Activated CD4-positive, alpha-beta T cell treated with anti-CD3 and anti-CD28 coated beads, Interleukin-2, amount 10 ng/mL, durations not matched to agents 24 days and 14 days (primary cell): ENCODE measurements at places on chromosomes 1 and 21.

DNA sequence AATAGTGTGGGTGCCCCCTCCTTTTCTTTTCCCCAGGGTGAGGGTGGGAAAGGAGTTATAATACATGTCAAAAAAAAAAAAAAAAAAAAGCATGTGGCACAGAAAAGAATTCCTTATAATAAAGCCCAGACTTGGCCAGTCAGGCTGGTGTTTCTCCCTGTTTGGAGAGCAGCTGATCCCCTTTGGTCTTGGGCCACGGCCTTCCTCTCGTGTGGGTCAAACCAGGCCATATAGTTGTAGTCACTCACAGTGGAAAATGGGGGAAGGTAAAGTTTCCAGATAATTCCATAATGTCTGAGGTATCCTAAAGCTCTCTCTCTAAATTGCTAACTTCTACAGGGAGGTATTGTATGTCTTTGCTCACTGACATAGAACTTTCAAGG, 22.0 kb downstream of the CLIC6 start:
- no peak for DNase-seq

GRCh38 chr1:116855191-116855619, 54.5 kb upstream of the PTGFRN start:
- DNase-seq, result no peak

GRCh38 chr1:39833121-39833520, 44.5 kb upstream of the BMP8B start:
- DNase-seq, result no peak

DNA sequence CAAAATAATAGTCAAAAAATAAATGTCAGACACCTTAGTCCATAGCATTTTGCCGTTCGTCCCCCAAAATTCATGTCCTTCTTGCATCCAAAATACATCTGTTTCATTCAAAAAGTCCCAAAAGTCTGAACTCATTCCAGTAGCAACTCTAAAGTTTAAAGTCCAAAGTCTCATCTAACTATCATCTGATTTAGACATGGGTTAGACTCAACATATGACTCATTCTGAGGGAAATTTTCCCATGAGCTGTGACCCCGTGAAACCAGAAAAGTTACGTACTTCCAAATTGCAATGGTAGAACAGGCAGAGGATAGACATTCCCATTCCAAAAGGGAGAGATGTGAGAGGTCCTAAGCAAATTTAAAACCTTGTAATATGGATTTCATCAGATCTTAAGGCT, 48.6 kb upstream of the CACHD1 start:
- DNase-seq, result no peak

- peak; percentile 92 for DNase-seq
These were observed 99.4 kb downstream of the KCNJ15 start for GRCh38 chr21:38355992-38356781.

- no peak for DNase-seq
These were observed 28.8 kb downstream of the EPHA8 start for GRCh38 chr1:22592051-22592450.

DNA sequence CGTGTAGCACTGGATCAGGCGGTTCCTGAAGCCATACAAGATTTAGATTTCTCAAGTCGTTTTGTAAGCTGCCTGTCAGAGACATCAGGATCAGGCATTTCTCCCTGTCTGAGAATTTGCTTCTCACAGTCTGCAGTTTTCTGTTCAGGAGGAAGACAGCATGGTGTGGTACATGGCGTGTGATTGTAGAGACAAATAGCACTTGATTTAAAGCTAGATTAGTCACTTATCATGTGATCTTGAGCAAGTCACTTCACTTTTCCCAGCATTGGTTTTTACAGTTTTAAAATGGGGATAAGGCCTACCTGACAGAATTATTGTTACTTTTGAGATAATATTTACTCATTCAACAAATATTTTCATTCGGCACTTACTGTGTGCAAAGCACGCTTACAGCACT, 63.3 kb downstream of the AK4 start:
- DNase-seq, result no peak
